ENCODE measurements at places on chromosomes 1 and 21. TPM values are rescaled to one million over a fixed set of nuclear protein-coding genes. Genes with fewer than 3 reads are reported as not detected.

GRCh38 chr1:29575826-29576225 lies 339.5 kb downstream of the PTPRU start:
- no peak for ATAC-seq

DNA sequence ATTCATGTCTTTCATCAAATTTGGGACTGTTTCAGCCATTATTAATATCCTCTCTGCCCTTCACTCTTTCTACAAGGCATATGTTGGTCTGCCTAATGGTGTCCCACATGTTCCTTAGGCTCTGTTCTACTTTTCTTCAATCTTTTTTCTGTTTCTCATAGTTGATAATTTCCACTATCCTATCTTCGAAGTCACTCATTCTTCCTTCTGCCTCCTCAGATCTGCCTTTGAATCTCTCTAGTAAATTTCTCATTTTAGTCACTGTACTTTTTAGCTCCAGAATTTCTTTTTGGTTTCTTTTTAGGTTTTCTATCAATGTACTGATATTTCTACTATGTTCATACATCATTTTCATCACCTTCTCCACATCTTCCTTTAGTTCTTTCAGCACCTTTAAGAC lies 20.0 kb upstream of the NIBAN1 start:
- no peak for ATAC-seq

NR1I3 gene
- 3.2 TPM for total RNA-seq

DNA sequence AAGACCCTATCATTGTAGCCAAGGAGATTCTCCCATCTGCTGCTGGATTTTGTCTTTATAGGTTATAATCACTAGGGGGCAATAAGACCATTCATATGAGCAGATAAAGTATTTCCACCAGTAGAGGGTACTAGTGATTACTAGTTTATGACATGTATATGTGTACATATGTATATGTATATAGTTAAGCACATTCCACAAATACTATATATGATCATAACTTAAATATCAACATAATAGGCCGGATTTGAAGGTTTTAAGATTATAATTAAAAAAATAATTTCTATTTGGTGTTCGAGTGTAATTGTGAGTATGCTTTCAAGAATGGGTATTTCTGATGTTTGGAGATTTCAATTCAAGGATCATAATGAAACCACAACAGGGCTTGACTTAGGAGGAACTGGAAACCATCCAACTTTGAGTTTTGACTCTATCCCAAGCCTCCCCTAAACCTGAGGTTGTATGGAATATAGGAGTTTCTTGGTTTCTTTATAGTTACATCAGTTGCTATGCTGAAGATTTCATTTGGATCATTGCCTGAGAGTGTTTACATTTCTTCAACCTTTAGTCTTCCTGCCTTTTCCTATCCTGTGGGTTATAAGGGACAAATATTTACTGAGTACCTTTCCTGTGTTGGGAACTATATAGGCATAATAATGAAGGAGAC lies 16.9 kb downstream of the TCEANC2 start:
- peak; percentile 95 for ATAC-seq

DNA sequence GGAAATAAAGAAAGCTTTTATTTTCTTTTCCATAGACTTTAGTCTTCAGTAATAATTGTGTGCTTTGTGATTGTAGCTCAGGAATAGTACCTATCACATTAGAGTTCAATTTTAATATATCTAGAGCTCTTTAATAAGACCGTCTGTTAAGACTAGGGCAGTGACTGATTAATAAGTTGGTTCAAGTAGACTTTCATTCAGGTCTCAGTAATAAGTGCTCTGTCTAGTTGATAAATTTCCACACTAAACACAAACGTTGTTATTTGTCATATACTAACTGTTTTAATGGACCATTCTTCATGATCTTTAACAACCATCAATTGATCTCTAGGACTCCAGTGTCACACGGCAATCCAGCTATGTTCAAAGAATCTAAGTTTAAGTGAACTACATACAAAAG lies 474.5 kb upstream of the ADGRL2 start:
- peak; percentile 82 for ATAC-seq

GRCh38 chr1:191714845-191715244 lies 443.4 kb upstream of the RGS18 start:
- ATAC-seq = peak; percentile 78

OLFML2B gene
- 2.0 TPM for total RNA-seq

GRCh38 chr1:57883642-57883995 lies 459.8 kb upstream of the DAB1 start:
- no peak for ATAC-seq

DNA sequence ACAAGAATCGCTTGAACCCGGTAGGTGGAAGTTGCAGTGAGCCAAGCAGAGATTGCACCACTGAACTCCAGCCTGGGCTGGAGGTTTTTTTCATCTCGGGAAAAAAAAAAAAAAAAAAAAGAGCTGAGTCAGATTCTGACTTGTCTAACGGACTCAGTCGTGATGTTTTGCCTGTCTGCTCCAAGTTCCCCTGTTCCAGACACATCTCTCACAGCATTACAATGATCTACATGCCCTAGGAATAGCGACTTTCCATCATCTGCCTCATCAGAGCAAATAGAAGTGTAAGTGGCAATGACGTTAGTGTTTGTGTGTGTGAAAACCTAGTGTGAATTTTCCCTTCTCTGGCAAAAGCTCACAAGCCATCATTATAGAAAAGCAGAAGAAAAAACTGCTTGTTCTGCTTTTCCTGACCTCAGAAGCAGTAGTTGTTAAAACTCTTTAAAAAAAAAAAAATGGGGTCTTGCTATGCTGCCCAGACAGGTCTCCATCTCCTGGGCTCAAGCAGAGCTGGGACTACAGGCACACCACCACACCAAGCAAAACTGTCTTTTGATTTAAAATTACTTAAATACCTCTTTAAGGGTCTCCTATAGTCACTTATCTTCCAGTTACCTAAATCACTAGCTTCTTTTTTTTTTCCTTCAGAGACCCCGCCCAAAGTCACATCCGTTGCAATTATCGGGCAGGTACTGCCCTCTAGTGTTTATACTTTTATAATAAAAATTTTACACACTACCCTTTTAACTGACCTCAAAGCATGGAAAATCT lies 37.3 kb downstream of the PLEKHO1 start:
- no peak for ATAC-seq

DNA sequence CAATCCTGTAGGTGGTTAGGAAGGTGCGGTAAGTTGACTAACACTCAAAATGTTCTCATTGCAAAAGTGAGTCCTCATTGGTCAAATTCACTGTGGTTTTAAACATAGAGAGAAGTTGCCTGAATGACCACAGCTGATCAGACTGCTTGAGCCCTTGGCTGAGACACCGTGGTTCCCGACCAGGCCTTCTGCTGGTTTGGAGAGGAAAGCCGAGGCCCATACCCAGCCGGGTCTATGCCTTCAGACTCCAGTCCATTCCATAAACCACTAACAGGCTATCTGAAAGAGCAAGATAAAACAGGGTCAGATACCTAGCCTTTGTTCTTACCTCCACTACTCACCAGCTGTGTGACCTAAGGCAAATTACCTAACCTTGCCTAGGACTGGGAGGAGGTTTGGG lies 133.9 kb downstream of the LMX1A start:
- ATAC-seq = no peak

DNA sequence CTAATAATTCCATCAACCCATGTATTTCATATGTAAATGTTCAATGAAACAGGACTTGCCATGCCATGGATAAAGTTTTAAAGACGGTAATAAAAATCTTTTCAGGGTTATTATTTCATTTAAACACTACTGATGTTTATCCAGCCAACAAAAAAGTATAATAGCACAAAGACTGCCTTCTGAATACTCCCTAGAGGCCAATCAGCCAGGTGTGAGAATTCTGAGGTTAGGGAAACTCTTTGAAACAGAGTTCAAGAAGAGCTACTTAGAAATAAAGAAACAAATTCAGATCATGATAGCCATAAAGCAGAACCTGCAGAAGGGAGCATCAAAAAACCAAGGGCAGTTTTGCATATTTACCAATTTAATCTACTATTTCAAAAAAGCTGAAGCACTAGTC lies 48.7 kb downstream of the AKT3 start:
- no peak for ATAC-seq

FMO5 gene
- total RNA-seq = 1.9 TPM

KIF2C gene
- 4.1 TPM for total RNA-seq

DNA sequence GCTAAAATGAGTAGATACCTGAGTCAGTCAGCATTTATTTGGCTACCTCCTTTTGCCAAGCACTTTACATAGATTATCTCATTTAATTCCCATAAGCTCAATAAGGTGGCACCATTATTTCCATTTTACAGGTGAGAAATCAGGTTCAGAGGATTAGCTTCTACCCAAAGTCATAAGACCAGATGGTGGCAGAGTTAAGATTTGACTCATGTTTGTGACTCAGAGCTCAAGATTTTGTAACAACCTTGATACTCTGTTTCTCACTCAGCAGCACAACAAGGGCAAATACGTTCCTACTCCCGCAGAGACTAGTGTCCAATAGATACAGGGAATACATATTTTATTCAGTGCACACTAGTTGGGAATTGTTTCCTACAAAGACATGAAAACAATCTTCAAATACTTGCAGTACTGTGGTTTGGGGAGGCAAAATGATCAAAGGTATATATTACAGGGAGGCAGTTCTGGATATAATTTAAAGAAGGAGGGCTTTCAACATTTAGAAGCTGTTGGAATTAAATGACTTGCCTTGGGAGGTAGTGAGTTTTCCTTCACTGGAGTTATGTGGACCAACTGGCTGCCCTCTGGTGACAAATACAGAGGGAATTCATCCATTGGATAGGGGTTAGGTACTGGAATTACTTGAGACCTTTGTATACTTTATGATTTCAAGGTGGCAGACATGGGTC lies 3.6 kb downstream of the LEPR start:
- ATAC-seq = no peak

MPL gene
- not detected for total RNA-seq

IGSF9 gene
- total RNA-seq = 10.1 TPM

DNA sequence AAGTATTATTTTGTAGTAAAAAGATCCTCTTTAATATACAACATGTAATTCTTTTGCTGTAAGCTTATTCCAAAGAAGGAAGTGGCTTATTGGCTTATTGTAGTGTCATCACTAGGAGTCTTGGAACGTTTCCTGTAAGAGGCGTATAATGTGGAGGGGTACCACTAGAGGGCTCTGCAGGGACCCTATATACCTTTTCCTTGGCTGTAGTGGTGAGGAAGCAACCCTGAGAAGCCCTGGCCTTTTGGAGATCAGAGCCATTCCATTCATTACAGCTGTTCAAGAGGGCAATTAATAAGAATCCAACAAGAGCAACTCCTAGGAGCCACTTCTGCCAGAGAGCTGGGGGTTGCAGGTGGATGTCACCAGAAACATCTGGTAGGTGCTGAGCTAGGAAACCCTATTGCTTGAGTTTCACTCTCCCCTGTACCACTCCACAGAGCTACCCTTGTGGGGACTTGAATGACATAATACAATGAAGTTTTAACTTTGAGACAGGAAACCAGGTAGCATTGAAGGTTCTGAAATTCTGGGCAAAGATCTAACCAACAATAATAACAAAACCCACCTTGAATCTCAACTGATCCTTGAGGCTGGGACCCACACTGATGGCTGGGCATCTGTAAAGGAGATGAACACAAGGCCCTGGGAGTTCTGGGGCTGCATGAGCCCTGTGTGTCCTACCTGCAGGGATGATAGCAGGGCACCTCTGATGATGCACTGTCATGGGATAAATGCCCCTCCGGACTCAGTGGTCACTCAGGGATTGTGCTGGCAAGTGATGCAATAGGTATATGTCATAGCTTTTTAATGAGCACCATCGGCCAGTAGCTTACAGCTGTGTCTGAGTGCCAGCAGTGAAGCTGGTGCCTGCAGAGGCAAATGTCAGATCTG lies 160.2 kb upstream of the COA6 start:
- ATAC-seq = no peak

GRCh38 chr1:93443454-93443853 lies 4.5 kb upstream of the FNBP1L start:
- ATAC-seq = no peak

- no peak for ATAC-seq
These were observed 10.2 kb downstream of the TLCD4 start for GRCh38 chr1:95127380-95127779.

ERG gene
- 0.78 TPM for total RNA-seq

- ATAC-seq = no peak
These were observed 1.1 kb upstream of the LYPD8 start for GRCh38 chr1:248756636-248757035.

GART gene
- 153 TPM for total RNA-seq

- ATAC-seq = no peak
These were observed 102.6 kb downstream of the NRIP1 start for GRCh38 chr21:14962217-14962616.

DNA sequence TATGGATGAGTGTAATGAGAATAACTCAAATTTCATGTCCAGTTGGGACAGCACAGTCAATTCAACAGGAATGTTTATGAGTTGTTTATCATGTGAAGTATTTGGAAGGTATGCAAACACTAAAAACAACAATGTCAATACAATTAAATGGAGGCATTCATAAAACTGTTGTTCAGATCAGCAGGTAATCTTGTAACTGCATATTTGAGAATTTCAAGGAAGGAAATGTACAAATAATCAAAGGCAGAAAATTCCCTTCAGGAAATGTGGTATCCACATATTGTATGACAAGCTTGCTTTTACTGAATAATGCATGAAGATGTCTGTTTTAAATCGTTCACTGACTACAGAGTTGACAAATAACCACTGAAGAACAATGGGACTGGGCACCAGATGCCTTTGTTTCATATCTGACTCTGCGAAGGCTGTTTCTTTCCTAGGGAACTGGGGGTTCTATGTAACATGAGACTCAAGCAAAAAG lies 198.3 kb downstream of the LTN1 start:
- peak; percentile 61 for ATAC-seq

DNA sequence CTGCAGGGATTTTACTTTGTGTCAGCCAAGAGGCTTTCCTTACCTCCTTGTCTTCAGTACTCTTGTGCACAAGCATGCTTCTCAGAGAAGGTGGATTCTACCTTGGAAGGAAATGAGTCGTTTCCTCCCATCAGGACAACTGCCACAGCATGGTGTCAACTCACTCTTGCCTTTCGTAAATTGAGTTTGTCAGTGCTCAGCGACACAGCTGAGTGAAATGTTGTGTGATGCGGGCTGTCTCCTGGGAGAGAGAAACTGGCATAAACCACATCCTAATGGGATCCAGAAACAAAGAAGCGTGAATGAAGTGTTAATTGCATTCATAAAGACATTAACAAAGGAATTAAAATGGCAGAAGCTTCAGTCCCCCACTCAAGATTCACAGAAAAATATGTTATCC lies 51.5 kb upstream of the SLC22A15 start:
- peak; percentile 27 for ATAC-seq

Measured in motor neuron (in vitro differentiated cells).